CD4-positive, alpha-beta T cell treated with Interferon alpha-2 for 1 hour (primary cell): ENCODE measurements at places on chromosomes 1 and 21.

GRCh38 chr21:41164981-41165655, 2.8 kb upstream of the BACE2 start:
- DNase-seq, result no peak

- no peak for DNase-seq
These were observed 211.6 kb upstream of the POU3F1 start for GRCh38 chr1:38258085-38258627.

DNA sequence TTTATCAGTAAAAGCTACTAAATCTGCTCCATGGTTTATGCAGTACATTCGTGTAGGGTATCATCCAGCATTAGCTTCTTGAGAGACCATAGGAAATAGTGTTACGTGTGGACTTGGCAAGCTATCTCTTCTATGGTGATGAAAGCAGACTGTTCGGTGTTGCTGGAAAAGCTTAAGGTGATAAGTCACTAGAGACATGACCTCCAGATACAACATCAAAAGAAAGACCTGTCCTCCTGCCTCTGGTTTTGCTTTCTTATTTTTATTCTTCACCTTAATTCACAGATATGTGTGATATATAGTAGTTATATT, 53.5 kb upstream of the S1PR1 start:
- no peak for DNase-seq

DNA sequence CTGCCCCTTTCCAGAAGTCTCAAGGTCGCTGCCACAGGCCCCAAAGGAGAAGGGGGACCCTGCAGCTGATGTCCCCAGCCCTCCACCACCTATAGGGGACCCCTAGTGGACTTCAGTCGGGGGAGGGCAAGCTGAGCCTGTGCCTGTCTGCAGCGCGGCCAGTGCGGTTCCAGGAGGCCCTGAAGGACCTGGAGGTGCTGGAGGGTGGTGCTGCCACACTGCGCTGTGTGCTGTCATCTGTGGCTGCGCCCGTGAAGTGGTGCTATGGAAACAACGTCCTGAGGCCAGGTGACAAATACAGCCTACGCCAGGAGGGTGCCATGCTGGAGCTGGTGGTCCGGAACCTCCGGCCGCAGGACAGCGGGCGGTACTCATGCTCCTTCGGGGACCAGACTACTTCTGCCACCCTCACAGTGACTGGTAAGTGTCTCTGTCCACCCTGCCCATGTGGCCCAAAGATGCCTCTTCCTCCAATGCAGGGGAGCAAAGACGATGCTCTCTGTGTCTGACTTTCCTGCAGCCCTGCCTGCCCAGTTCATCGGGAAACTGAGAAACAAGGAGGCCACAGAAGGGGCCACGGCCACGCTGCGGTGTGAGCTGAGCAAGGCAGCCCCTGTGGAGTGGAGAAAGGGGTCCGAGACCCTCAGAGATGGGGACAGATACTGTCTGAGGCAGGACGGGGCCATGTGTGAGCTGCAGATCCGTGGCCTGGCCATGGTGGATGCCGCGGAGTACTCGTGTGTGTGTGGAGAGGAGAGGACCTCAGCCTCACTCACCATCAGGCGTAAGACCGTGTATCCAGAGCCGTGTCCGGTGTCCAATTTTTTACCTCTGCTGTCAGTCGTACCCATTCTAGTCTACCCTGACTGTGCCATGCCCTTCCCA, 79.9 kb downstream of the OBSCN start:
- DNase-seq, result no peak

- DNase-seq, result no peak
These were observed 102.4 kb downstream of the PTGER3 start for GRCh38 chr1:70945251-70945650.

DNA sequence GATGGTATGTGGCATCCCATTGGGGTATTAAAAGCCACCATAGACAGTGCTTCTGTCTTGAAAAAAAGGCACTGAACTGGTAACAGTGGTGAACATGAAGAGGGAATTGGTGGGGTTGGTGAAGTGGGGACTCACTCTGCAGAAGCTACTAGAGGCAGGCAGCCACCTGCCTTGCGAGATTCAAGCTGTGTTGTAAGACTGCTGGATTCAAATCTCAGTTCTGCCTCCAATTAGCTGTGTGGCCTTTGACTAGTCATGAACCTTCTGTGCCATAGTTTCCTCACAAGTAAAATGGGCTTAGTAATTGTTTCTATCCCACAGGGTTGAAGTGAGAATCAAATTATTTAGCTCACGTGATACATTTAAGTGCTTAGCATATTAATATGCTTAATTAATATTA, 16.6 kb upstream of the ELOA start:
- DNase-seq, result no peak

DNA sequence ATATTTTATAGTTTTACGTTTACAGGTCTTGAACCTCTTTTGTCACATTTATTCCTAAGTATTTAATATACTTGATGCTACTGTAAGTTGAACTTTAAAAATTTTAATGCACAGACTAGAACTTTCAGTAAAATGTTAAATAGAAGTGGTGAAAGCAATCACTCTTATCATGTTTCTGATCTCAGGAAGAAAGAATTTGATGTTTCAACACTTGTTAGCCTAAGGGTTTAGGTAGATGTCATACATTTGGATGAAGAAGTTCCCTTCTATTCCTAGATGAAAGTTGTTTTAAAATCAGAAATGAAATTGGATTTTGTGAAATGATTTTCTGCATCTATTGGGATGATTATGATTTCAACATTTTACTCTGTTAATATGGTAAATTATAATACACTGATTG, 63.6 kb upstream of the TTLL7 start:
- DNase-seq, result no peak
